NCI-H69 (cell line): ENCODE measurements at places on chromosomes 4 and X.

DNA sequence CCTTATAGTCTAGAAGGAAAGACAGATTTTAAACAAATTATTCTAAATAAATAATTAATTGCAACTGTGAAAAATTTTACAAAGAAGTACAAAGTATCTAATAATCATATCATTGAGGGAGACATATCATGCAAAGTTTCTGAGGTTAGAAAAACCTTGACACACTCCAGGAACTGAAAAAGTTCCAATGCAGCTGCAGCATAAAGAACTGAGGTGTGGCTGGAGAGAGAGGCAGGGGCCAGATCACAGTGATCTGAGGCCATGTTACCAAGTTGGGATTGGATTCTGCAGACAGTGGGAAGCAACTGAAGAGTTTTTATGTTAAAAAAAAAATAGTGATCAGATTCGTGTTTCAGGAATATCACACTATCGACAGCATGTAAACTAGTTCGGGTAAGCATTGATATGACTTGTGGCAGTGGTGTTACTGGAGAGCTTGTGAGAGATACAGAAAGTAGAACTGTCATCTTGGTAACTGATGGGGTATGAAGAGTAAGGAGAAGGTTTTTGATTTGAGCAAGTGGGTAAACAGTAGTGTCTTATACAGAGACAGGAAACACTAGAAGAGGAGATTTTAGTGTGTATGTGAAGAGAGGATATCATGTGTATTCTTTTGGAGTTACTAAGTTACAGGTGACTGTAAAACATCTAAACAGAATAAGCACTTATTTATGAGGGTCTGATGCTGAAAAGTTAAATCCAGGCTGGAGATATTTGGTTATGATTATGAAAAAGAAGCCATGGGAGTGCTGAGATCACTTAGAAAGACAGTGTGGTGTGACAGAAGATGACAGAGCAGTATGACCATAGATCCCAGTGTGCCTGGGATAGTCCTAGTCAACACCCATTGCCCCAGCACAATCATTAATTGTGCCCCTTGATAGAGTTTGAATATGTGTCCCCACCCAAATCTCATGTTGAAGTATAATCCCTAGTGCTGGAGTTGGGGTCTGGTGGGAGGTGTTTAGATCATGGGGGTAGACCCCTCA, 15.6 kb upstream of the SPRY1 start:
- no peak for DNase-seq

GRCh38 chr4:26217961-26218676, 102.7 kb upstream of the RBPJ start:
- DNase-seq = no peak

- DNase-seq = peak; percentile 65
Measured at GRCh38 chr4:80215449-80216052, 18.2 kb downstream of the PRDM8 start.

- DNase-seq = no peak
Measured at GRCh38 chrX:116009861-116010710, 160.5 kb upstream of the AGTR2 start.

DNA sequence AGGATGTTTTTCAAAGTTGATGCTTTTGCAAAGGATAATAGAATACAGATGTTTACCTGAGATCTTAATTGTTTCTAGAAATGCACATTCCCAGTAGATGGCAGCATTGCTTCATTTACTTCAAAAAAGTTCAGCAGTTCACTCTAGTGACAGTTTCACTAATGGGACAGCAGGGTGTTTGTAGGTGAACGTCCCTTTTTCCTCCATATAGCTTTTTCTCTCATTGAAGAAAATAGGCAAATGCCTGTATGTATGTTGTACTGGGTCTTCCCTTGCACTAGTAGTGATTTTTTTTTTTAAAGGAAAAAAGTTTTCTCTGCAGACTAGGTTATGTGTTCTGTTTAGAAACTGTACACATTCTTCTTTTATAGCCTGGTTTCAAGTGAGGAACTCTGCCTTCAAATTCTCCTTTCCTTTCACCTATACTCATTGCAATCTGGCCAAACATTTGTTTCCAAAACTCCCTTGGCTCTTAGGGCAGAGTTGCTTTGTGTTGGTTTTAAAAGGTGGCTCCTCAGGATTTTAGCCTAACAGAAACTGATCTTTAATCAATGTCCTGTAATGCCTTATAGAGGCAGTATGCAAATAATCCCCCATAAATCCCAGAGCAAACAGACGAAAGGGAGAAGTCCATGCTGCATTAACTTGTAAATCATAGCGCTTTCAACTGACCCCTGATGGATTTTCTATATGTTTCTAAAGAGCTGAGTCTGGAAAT, 86.3 kb downstream of the EGF start:
- DNase-seq = peak; percentile 58

GRCh38 chrX:131675596-131676194, 131.8 kb downstream of the OR13H1 start:
- peak; percentile 19 for DNase-seq
